ENCODE measurements at places on chromosomes 2 and 18. TPM values are rescaled to one million over a fixed set of nuclear protein-coding genes. Genes with fewer than 3 reads are reported as not detected.

Gene SP100
- 56.7 TPM for total RNA-seq

Gene ERMN
- total RNA-seq: not detected

Gene LYPD6B
- total RNA-seq: 0.11 TPM

Gene ARHGEF4
- total RNA-seq: 0.98 TPM

Gene PREB
- total RNA-seq: 25.3 TPM

Gene VIT
- total RNA-seq: under 0.01 TPM

Gene AQP4
- total RNA-seq: not detected

Gene DNAJC27
- total RNA-seq: 1.8 TPM

Gene NEURL3
- total RNA-seq: 0.11 TPM

Gene APOB
- total RNA-seq: under 0.01 TPM

Gene AFG3L2
- total RNA-seq: 42.6 TPM

Gene CENPA
- total RNA-seq: 3.4 TPM

Gene CAPN14
- total RNA-seq: 0.09 TPM

Gene SERPINB13
- not detected for total RNA-seq

Gene SERPINB12
- not detected for total RNA-seq

Gene SETBP1
- 5.1 TPM for total RNA-seq

Gene COL6A3
- total RNA-seq: 35.2 TPM

Gene PRKAG3
- total RNA-seq: not detected

Gene GREB1L
- 3.5 TPM for total RNA-seq

Gene YPEL5
- total RNA-seq: 139 TPM

Gene TMEM247
- total RNA-seq: not detected

Gene MEP1B
- total RNA-seq: 0.09 TPM

Gene CTNNA2
- not detected for total RNA-seq

Data from dermis lymphatic vessel endothelial cell (primary cell).